ENCODE measurements at places on chromosomes 4 and X.

- no peak for DNase-seq
Measured at GRCh38 chr4:75643651-75644050, 13.3 kb upstream of the CDKL2 start.

DNA sequence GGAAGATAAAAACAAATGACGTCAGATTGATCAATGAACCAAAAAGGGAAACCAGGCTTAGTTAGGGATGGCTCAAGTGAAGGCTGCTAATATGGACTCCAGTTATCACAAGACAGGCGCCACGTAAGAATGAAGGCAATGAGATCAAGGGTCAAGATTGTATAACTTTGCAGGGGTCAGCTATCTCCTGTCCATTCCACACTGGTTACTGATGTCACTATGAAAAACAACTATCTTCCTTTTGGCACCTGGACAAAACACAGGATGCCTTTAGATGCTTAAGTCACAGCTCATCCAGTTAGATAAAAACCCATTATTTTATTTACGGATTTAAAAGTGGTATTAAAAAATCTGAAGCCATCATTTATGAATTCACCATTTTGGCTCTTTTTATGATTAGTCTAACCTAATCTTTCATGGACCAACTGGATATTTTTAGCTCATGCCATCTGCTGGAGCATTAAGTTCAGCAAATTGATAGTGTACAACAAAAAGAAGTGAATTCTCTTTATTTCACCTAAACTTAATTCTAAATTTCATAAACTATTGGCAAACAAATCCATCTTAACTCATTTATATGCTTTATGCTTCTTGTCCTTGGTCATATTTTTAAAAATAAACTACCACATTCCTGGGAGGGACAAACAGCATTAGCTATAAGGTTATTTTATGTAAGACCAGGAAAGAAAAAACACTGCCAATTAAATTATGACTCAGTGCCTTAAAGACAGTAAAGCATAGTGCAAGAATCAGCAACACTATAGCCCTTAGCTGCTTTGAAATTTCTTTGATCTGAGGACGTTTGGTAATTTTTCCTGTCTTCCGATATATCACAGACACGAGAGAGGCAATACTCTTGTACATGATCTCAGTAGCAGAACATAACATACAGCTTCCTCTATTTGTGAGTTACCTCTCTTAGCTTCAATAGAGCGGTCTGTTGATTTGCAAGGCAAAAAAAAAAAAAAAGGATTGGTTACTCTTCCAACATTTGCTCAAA is 27.0 kb downstream of the DHX15 start:
- no peak for DNase-seq

DNA sequence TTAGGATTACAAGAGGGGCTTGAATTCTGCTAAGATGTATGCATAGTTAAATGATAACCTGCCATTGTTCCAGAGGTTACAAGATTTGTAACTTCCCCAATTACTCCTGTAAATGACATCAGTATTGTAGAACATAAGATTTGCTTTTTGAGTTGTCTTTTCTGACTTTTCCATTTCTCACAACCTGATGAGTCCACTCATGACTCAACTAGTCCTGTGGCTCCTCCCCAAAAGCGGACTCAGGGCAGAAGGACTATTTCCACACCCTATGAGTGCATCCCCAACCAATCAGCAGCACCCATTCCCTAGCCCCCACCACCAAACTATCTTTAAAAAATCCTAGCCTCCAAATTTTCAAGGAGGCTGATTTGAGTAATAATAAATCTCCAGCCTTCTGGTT is 54.7 kb downstream of the HOPX start:
- no peak for DNase-seq

GRCh38 chr4:124234771-124235170 is 477.8 kb downstream of the ANKRD50 start:
- DNase-seq, result no peak

- no peak for DNase-seq
Measured at GRCh38 chrX:150502979-150503897, 65.2 kb upstream of the MTM1 start.

DNA sequence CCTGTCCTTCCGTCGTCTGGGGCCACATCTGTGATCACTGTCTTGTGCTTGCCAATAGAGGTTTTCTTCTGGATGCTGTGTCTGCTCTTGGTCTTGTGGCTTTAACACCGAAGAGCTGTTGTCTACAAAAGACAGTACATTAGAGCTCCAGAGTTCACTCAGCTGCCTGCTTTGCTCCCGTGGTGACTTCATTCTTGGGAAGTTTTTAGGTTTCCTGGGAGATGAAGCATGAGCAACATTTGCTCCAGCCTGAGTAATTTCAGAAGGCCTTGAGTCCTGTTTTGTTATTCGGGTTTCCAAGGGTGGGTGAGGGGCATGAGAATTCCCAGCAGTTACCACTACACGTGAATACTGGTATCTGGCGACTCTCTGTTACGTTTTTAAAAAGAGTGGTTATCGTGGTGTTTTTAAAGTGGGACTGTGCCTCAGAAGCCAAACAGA is 189.2 kb downstream of the SHROOM3 start:
- no peak for DNase-seq

DNA sequence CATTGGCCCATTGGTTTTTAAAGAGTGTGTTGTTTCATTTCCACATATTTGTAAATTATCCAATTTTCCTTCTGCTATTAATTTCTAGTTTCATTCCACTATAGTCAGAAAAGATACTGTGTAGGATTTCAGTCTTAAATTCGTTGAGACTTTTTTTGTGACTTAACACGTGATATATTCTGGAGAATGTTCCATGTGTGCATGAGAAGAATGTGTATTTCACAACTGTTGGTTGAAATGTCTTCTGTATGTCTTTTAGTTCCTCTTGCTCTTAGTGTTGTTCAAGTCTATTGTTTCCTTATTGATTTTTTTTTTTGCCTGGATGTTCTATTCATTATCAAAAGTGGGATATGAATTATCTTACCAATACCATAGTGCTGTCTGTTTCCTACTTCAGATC is 606.9 kb downstream of the RPA4 start:
- no peak for DNase-seq

Data from cortex of kidney (tissue), 1 donor.